ENCODE measurements at places on chromosomes 2 and 18.

- DNase-seq, result no peak
Measured at GRCh38 chr2:126846241-126846640, 52.4 kb upstream of the TEX51 start.

DNA sequence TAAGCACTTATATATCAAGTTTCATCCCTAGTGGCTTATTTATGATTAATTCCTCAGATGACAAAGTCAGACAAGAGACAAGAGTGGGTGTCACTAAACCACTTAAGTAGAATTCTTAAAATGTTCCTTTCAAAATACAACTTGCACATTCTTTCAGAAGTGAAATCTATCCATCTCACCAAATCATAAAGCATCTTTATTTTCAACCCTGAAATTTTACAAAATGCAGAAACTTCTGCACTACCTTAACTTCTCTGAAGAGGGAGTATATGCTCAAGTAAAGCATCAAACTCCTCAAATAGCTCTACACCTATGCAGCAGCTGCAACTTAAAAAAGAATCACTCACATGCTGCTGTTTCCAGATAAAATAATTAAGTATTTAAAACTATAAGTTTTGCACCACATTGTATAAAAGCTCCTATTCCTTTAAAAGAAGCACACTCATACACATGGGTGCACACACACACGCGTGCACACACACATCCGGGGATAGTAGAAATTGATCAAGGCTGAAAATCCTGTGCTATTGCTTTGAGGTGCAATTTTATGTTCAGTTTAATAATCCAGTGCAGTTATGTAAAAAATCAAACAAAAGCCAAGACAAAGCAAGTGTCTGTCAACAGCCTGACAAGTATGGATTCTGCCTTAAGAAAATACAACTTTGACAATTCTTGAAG lies 244.5 kb downstream of the TCF4 start:
- no peak for DNase-seq

DNA sequence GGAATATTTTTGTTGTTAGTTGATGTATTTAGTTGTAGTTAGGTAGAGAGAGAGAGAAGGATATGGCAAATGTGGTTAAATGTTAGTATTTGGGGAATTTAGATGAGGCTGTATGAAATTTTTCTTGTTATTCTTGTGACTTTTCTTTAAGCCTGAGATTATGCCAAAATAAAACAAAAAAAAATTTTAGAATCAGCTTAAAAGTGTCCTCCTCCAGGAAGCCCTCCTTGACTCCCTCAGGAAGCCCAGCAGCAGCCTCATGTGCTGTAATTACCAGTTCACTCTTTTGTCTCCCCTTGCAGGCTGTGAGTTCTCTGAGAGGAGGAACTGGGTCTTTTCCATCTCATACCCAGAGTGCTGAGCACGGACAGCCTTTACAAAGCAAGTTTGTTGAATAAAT lies 243.5 kb downstream of the TFCP2L1 start:
- no peak for DNase-seq

DNA sequence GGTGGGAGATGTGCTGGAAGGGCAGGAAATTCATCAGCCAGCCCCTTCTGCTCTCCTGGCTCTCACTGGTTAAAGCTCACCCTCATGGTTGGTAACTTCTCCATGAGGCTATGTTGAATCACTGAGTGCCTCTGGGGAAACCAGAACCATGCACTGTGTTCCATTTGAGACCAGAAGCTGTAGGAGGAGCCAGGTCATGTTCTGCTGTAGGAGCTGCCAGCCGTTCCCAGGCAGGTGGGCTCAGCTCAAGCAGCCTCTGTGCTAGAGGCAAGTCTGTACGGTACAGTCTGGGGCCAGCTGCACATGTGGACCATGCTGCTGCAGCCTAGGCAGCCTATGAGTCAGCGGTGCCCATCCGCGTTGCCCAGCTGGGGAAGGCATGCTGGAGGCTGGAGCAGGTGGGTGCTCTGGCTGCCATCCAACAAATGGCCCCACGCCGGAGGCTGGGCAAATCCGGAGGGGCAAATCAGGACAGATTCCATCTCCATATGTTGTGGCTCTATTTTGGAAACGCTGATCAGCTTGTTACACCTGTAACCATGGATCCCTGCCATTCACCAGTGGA lies 22.0 kb upstream of the KCNF1 start:
- no peak for DNase-seq

DNA sequence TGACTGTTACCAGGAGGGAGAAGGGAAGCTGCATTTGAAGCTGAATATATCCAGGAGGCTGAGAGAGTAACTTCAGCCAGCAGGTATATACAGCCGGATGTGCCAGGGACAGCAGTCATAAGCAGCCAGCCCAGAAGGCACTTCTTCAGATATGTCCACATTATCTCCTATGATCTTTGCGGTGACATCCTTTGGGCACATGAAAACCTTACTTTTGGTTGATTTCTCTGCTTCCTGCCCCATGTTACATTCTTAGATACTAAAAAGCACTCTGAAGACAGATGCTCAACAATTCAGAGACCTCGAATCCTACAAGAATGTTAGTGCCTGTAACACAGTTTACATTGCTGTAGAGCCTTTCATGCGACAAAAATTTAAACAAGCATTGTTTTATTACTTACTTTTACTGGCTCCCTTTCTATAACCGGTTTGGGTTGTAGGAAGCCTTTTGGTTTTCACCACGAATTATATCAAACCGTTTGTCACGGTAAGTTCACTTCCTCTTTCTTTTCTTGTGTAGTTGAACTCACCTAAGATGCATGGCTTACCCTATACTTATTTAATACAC lies 50.3 kb upstream of the TLK1 start:
- no peak for DNase-seq

All from esophagus squamous epithelium (tissue), 5 donors.